ENCODE measurements at places on chromosomes 5 and 9. TPM values are rescaled to one million over a fixed set of nuclear protein-coding genes. Genes with fewer than 3 reads are reported as not detected.

DNA sequence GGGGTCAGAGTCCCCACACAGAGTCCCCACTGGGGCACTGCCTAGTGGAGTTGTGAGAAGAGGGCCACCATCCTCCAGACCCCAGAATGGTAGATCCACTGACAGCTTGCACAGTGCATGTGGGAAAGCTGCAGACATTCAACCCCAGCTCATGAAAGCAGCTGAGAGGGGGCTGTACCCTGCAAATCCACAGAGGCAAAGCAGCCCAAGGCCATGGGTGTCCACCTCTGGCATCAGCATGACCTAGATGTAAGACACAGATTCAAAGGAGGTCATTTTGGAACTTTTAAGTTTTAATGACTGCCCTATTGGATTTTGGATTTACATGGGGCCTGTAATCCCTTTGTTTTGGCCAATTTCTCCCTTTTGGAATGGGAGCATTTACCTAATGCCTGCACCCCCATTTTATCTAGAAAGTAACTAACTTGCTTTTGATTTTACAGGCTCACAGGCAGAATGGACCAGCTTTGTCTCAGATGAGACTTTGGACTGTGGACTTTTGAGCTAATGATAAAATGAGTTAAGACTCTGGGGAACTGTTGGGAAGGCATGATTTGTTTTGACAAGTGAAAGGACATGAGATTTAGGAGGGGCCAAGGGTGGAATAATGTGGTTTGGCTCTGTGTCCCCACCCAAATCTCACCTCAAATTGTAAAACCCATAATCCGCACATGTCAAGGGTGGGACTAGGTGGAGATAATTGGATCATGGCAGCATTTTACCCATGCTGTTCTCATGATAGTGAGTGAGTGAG lies 56.3 kb upstream of the ITGA1 start:
- H3K4me1 ChIP-seq, result no peaks in the 10 kb centered on the region
- no peak for DNase-seq
- H3K4me3 ChIP-seq, result no peak overlapping the region
- H3K27ac ChIP-seq, result no peak overlapping the region
- no peaks in the 10 kb centered on the region for H3K36me3 ChIP-seq

SPINK7 gene
- total RNA-seq, result not detected

IFNE gene
- total RNA-seq, result not detected

DNA sequence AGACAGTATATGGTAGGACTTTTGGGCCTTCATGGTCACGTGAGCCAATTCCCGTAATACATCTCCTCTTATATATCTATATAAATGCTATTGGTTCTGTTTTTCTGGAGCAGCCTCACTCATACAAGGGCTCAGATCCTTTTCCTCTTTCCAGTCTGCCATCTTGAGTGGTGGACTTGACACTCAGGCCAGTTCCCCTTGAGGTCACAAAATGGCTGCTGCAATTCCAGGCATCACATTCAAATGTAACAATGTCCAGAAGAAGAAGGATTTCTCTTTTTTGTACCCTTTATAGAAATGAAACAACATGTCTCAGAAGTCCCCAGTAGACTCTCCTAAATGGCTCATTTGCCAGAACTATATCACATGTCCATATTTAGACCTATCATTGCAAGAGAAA lies 4.5 kb downstream of the GPR150 start:
- H3K27me3 ChIP-seq, result peaks cover 15% of the 10 kb centered on the region
- peaks cover 19% of the 10 kb centered on the region for H3K36me3 ChIP-seq
- no peak for DNase-seq
- no peak overlapping the region for H3K4me3 ChIP-seq
- no peaks in the 10 kb centered on the region for H3K4me1 ChIP-seq

TMEM252 gene
- not detected for total RNA-seq

ADGRV1 gene
- total RNA-seq, result 55.4 TPM

- peaks cover 23% of the 10 kb centered on the region for H3K36me3 ChIP-seq
- DNase-seq, result no peak
- peak overlapping the region; percentile 51 for H3K4me3 ChIP-seq
- no peaks in the 10 kb centered on the region for H3K27me3 ChIP-seq
These were observed 3.5 kb upstream of the BASP1 start for GRCh38 chr5:17213938-17214337.

HMCN2 gene
- total RNA-seq, result 8.6 TPM

GRCh38 chr5:150584556-150585335 lies 55.7 kb upstream of the SYNPO start:
- no peaks in the 10 kb centered on the region for H3K27me3 ChIP-seq
- no peaks in the 10 kb centered on the region for H3K36me3 ChIP-seq
- H3K4me3 ChIP-seq, result no peak overlapping the region
- no peak for DNase-seq

DNA sequence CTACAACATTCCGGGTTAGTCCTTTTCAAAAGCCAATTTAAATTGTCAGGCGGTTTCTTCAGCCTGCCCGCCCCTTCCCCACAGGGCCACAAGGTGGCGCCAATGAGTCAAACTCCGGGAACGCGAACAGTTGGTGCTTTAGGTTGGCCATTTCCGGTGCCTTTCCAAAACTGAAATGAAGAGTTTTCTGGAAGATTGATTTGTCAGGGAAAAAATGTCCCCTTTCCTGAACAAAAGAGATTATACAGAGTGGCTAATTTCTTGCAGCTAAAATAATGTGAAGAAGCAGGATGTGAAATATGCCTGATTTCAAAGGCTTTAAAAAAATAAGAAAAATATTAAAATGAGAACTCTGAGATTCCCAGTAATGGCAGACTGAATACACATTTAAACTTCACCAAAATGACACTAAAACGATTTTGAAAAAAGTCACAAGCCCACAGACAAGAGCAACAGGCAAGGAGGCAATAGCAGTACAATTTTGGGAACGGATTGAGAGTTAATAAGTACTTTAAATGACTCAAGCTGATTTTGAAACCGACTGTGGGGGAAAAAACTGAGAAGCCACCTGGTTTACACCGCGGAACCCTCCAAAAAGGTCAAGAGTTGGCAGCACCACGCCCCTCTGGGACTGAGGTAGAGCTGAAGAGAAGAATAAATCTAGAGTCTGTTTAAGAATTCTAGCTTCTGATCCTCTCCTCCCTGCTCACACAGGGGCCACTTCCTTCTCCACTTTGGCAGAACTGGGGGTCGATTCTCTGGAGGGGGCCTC lies 45.7 kb downstream of the SLC46A2 start:
- H3K4me1 ChIP-seq, result peaks cover 8% of the 10 kb centered on the region
- no peak overlapping the region for H3K27ac ChIP-seq
- H3K4me3 ChIP-seq, result no peak overlapping the region

DNA sequence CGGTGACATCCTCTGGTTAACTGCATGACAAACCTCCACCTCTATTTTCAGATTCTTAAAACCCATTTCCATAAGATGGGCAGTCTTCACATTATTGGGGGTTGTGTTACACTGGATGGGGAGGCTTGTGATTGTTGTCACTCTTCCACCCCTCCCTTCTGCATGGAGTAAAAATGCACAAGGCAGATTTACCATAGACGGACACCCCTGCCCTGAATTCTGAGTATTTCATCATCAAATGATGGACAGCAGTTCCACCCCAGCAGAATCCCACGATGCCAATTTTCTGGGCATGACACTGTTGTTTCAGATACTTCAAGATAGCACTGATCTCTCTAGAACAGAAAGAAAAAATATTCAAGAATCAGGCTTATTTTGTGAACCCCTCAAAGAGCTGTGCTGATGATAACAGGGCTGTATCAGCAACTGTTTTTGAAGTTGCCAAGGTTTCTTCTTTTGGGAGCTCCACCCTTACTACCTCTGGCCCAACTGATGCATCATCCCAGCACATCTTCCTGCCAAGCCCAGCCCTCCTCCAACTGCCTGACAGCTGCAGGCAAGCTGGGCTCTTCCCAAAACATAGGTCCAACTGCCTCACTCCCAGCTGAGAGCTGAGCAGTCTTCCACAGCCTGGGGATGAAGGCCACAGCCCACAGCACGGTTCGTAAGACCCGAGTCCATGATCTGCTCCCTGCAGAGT lies 21.4 kb downstream of the CMBL start:
- no peaks in the 10 kb centered on the region for H3K4me1 ChIP-seq
- no peak for DNase-seq
- H3K27ac ChIP-seq, result no peak overlapping the region
- H3K36me3 ChIP-seq, result peaks cover 18% of the 10 kb centered on the region

NTNG2 gene
- 0.52 TPM for total RNA-seq

PCDHB3 gene
- 2.3 TPM for total RNA-seq

- H3K27ac ChIP-seq, result no peak overlapping the region
- H3K27me3 ChIP-seq, result no peaks in the 10 kb centered on the region
- H3K36me3 ChIP-seq, result no peaks in the 10 kb centered on the region
- H3K4me1 ChIP-seq, result peaks cover 2% of the 10 kb centered on the region
- no peak for DNase-seq
These were observed 1.8 kb upstream of the LNPEP start for GRCh38 chr5:96933764-96934707.

- H3K27ac ChIP-seq, result no peak overlapping the region
- H3K27me3 ChIP-seq, result no peaks in the 10 kb centered on the region
- H3K4me3 ChIP-seq, result no peak overlapping the region
- no peaks in the 10 kb centered on the region for H3K36me3 ChIP-seq
- no peak for DNase-seq
These were observed 73.2 kb upstream of the SMARCA2 start for GRCh38 chr9:1941989-1942388.

TRPM6 gene
- total RNA-seq, result 0.86 TPM

PARP8 gene
- total RNA-seq, result 34.0 TPM

DNA sequence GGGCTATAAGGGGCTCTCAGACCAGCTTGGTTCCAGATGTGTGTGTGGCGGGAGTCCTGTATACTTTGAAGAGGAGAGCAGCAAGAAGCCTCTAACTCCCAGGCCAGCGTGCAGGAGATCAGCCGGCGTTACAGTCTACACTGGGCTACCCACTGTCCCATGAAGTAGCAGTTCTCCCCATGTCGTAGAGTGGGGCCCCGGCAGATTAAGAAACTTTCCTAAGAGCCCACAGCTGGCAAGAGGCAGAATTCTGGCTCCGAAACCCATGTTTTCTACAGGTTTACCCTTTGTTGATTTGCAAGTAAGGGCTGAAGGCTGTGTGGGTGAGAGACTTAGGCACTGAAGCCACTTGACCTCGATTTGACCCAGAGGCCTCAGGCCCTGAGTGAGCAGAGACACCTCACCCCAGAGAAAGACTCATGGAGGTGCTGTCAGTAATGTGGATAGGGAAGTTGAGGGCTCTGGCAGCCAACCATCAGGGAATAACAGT lies 881 bp upstream of the B4GALT1 start:
- no peak for DNase-seq
- H3K27me3 ChIP-seq, result no peaks in the 10 kb centered on the region
- peaks cover 3% of the 10 kb centered on the region for H3K4me1 ChIP-seq
- peak overlapping the region; percentile 77 for H3K4me3 ChIP-seq
- H3K27ac ChIP-seq, result no peak overlapping the region

- H3K4me1 ChIP-seq, result no peaks in the 10 kb centered on the region
- H3K36me3 ChIP-seq, result no peaks in the 10 kb centered on the region
- no peak overlapping the region for H3K27ac ChIP-seq
- DNase-seq, result no peak
- H3K4me3 ChIP-seq, result no peak overlapping the region
These were observed 170.1 kb downstream of the GABBR2 start for GRCh38 chr9:98538626-98539031.

DNA sequence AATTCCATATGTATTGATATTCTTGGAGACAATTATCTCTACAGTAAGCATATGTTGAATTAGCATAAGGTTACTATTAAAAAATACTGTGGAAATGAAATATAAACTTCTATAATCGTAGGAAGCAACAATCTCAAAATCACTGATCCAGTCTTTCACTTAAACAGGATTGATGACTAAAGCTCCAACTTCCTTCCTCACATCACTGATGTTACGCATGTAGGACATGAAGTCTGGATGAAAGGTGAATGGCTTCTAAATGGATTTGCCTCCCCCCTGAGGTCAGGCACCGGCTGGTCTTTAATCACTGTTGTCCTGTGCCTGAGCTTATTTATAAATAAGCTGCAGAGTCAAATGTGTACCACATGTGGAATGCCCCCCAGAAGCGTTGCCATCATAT lies 157.1 kb upstream of the NFIB start:
- no peaks in the 10 kb centered on the region for H3K27me3 ChIP-seq
- no peaks in the 10 kb centered on the region for H3K36me3 ChIP-seq
- H3K4me3 ChIP-seq, result no peak overlapping the region
- H3K27ac ChIP-seq, result no peak overlapping the region
- DNase-seq, result no peak
